ENCODE measurements at places on chromosomes 5 and 9. TPM values are rescaled to one million over a fixed set of nuclear protein-coding genes. Genes with fewer than 3 reads are reported as not detected.

GRCh38 chr9:37954581-37954981 lies 50.7 kb upstream of the SLC25A51 start:
- no peak for DNase-seq
- H3K4me1 ChIP-seq = no peaks in the 10 kb centered on the region
- H3K4me3 ChIP-seq = no peak overlapping the region
- H3K27ac ChIP-seq = no peak overlapping the region
- no peaks in the 10 kb centered on the region for H3K36me3 ChIP-seq
- H3K27me3 ChIP-seq = no peaks in the 10 kb centered on the region

GRCh38 chr5:58145397-58145934 lies 314.4 kb downstream of the PLK2 start:
- no peak overlapping the region for H3K4me3 ChIP-seq
- no peak for DNase-seq
- H3K27ac ChIP-seq = no peak overlapping the region

DNA sequence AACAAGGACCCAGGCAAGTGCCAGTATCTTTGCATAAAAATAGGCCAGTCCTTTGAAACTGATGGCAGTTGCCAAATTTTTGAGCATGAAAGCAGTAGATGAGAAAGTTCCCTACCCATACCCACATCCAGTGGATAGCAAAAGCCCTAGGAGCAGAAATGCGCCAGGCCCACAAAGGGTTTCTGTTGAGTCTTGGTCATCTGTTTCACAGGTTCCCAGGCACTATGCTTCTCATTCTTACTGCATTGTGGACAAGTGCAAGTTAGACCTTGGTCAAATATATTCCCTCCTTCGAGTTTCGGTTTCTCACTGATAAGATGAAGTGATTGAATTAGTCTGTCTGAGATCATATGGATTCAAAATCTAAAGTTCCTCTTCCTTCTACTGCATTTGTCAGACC lies 152.3 kb downstream of the NR3C1 start:
- H3K36me3 ChIP-seq = no peaks in the 10 kb centered on the region
- H3K27me3 ChIP-seq = no peaks in the 10 kb centered on the region
- H3K4me3 ChIP-seq = no peak overlapping the region
- H3K27ac ChIP-seq = no peak overlapping the region
- DNase-seq = no peak
- no peaks in the 10 kb centered on the region for H3K4me1 ChIP-seq

Gene LCN15
- total RNA-seq = not detected

Gene DND1
- total RNA-seq = 5.0 TPM

DNA sequence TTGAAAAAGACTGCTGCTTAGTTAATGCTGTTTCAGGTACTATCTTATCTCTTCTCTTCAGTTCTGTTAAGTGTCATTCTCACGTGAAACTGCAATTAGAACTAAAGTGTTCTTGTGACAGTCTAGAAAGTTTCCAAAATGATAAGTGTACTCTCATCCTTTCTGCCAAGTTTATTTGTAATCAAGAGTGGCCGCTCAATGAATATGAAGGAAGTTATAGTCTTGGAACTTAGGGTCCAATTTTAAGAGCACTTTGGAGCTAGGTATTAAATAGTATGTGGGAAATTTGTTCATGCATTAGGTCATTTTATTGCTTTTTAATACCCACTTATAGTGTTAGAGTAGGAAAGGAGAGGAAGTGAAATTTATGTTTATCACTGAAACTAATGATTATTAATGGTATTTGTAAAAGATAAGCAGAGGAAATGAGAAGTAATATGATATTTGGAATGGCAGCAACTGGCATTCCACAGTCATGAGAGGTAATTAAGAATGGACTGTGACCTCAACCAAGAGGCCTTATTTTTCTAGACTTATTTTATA lies 20.4 kb downstream of the XRCC4 start:
- no peak overlapping the region for H3K4me3 ChIP-seq
- H3K4me1 ChIP-seq = no peaks in the 10 kb centered on the region
- H3K36me3 ChIP-seq = no peaks in the 10 kb centered on the region
- H3K27me3 ChIP-seq = no peaks in the 10 kb centered on the region
- no peak overlapping the region for H3K27ac ChIP-seq
- DNase-seq = no peak

GRCh38 chr5:37771731-37772130 lies 68.1 kb downstream of the GDNF start:
- no peaks in the 10 kb centered on the region for H3K27me3 ChIP-seq
- H3K4me1 ChIP-seq = no peaks in the 10 kb centered on the region
- DNase-seq = no peak
- no peak overlapping the region for H3K27ac ChIP-seq

DNA sequence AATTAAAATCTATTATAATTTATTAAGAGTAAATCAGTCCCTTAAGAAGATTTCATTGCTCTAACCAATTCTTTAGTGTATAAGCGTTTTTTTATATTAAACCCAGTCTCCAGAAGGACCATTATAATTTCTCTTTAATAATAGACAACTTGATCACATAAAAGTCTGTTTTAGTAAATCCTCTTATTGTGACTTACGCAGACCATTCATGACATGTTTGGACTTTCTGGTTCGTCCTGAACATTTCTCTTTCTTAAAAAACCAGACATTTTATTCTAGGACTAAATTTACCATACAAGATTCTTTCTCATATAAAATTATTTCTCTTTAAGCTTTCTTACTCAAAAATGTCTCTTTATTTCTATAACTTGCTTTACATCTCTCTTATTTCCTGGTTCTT lies 196.2 kb upstream of the RAI14 start:
- no peak overlapping the region for H3K4me3 ChIP-seq
- H3K4me1 ChIP-seq = no peaks in the 10 kb centered on the region
- no peaks in the 10 kb centered on the region for H3K27me3 ChIP-seq
- no peak overlapping the region for H3K27ac ChIP-seq
- H3K36me3 ChIP-seq = no peaks in the 10 kb centered on the region
- DNase-seq = no peak

DNA sequence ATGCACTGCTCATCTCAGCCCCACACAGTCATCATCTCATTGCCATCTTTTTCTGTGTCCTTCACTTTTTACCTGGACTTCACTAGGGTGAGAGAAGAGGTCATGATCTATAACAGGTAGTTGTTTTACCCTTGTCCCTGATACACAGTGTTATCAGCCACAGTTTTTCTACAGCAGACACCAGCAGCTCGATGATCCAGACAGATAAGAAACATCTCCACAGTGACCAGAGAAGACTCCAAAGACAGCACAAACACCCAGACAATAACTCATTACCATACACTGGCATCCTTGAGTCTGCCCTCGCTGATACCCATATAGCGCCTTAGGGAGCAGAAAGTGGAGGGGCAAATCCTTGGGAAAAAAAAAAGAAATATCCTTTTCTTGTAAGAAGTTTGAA lies 194.1 kb downstream of the DTWD2 start:
- H3K4me3 ChIP-seq = no peak overlapping the region
- no peaks in the 10 kb centered on the region for H3K36me3 ChIP-seq

GRCh38 chr5:135179308-135179980 lies 145.4 kb upstream of the PITX1 start:
- no peaks in the 10 kb centered on the region for H3K36me3 ChIP-seq
- DNase-seq = no peak
- no peaks in the 10 kb centered on the region for H3K27me3 ChIP-seq
- no peaks in the 10 kb centered on the region for H3K4me1 ChIP-seq

- H3K36me3 ChIP-seq = no peaks in the 10 kb centered on the region
- no peak overlapping the region for H3K27ac ChIP-seq
- DNase-seq = no peak
- no peaks in the 10 kb centered on the region for H3K4me1 ChIP-seq
- H3K4me3 ChIP-seq = no peak overlapping the region
Measured at GRCh38 chr5:127423173-127423798, 94.2 kb upstream of the PRRC1 start.

Gene NUDT12
- 4.7 TPM for total RNA-seq

Gene C5orf24
- total RNA-seq = 42.7 TPM

DNA sequence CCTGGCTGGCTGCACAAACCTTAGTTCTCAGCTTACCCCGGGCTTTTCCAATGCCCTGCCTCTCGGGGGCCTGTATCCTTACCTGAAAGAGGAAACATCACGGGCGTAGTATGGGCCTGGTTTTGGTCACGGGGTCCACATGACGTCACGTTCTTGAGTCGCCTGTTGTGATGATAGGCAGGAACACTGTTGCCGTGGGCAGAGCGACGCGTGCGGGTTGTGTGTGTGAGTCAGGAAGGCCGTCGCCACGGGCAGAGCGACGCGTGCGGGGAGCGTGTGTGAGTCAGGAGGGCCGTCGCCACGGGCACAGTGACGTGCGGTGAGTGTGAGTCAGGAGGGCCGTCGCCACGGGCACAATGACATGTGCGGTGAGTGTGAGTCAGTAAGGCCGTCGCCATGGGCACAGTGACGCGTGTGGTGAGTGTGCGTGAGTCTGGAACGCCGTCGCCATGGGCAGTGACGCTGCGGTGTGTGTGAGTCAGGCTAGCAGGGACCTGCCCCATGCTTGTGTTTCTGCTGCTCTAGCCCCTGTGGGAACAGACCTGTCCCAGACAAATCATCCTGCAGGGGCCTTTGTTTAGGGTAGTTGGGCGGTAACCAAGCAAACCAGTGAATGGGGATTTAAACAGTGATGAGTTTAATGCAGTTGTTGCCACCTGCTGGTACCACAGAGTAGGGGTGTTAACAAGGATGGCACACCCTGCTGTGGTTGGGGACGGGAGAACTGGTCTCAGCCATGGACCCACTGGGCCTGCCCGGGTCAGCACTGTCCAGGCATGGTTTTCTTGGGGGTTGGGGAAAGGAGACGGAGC lies 19.8 kb downstream of the TRIP13 start:
- H3K4me3 ChIP-seq = no peak overlapping the region
- no peak overlapping the region for H3K27ac ChIP-seq
- no peak for DNase-seq
- no peaks in the 10 kb centered on the region for H3K27me3 ChIP-seq
- no peaks in the 10 kb centered on the region for H3K36me3 ChIP-seq

GRCh38 chr9:134738869-134739659 lies 97.5 kb downstream of the COL5A1 start:
- H3K27me3 ChIP-seq = no peaks in the 10 kb centered on the region
- peak; percentile 33 for DNase-seq
- H3K27ac ChIP-seq = no peak overlapping the region
- H3K36me3 ChIP-seq = no peaks in the 10 kb centered on the region
